WTC11 (cell line): ENCODE measurements at places on chromosomes 12 and 14. TPM values are rescaled to one million over a fixed set of nuclear protein-coding genes. Genes with fewer than 3 reads are reported as not detected.

The CSRNP2 gene
- total RNA-seq, result 33.7 to 36.1 TPM (median 34.2 TPM) in 3 replicates

The ESRRB gene
- 1.4 to 1.8 TPM (median 1.6 TPM) in 3 replicates for total RNA-seq

The TCL1B gene
- 5.7 to 7.2 TPM (median 7.0 TPM) in 3 replicates for total RNA-seq

The KCNJ8 gene
- total RNA-seq, result 1.1 to 1.9 TPM (median 1.4 TPM) in 3 replicates

The ATP5F1B gene
- total RNA-seq, result 971 to 1,064 TPM (median 1,005 TPM) in 3 replicates

The SLC2A14 gene
- 24.4 to 28.8 TPM (median 26.7 TPM) in 3 replicates for total RNA-seq

The VASH1 gene
- 7.2 to 10.9 TPM (median 10.5 TPM) in 3 replicates for total RNA-seq

The SMCO3 gene
- not detected in 3 replicates for total RNA-seq

The KRT82 gene
- not detected in 3 replicates for total RNA-seq

The OR4E2 gene
- not detected in 3 replicates for total RNA-seq

- DNase-seq, result no peak
These were observed 117.1 kb downstream of the KICS2 start for GRCh38 chr12:64105026-64105425.

- no peak for DNase-seq
These were observed 21.3 kb upstream of the BCDIN3D start for GRCh38 chr12:49863946-49864797.

- DNase-seq, result no peak
These were observed 12.4 kb upstream of the DPF3 start for GRCh38 chr14:72906316-72906715.

- no peak for DNase-seq
These were observed 3.0 kb downstream of the USP15 start for GRCh38 chr12:62263232-62263631.

- no peak for DNase-seq
These were observed 47.1 kb downstream of the PTPRQ start for GRCh38 chr12:80491166-80491565.

DNA sequence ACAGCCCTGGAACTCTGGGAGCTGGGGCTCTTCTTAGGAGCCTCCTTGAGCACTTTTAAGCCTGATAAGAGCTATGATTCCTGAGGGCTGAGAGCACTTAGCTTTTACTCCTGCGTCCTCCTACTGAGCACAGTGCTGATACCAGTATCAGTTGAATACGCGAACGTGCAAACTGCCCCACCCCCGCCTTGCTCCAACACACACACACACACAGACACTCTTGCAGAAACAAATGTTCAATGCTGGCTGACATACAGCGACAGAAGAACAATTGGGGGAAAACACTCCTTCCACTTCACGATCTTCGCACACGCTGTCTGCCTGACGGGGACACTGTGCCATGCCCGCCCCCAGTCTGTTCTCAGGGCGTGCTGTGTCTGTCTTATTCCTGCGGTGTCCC lies 57.2 kb upstream of the DLK1 start:
- DNase-seq, result no peak

GRCh38 chr12:65632131-65632855 lies 192.0 kb upstream of the HMGA2 start:
- no peak for DNase-seq

DNA sequence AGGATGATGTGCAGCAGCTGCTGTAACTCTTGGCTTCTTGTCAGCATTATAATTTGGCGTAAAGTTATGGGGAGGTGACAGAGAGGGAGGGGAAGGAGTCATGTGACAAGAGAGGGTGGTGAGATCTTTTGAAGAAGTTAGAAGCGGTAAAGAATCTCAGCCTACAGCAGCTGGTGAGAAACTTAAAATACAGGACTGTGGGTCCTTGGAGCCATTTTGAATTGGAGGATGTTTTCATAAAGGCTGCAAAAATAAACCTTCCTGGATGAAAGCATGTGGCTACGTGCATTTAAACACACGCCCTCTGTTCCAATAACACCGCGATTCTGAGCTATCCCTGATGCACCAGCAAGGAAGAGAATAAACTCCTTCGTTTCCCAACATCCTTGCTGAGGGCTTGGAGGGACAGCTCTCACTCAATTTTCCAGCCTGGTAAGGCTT lies 133.7 kb downstream of the TMEM30B start:
- no peak for DNase-seq

GRCh38 chr14:74543771-74544438 lies 50.3 kb downstream of the ISCA2 start:
- no peak for DNase-seq

DNA sequence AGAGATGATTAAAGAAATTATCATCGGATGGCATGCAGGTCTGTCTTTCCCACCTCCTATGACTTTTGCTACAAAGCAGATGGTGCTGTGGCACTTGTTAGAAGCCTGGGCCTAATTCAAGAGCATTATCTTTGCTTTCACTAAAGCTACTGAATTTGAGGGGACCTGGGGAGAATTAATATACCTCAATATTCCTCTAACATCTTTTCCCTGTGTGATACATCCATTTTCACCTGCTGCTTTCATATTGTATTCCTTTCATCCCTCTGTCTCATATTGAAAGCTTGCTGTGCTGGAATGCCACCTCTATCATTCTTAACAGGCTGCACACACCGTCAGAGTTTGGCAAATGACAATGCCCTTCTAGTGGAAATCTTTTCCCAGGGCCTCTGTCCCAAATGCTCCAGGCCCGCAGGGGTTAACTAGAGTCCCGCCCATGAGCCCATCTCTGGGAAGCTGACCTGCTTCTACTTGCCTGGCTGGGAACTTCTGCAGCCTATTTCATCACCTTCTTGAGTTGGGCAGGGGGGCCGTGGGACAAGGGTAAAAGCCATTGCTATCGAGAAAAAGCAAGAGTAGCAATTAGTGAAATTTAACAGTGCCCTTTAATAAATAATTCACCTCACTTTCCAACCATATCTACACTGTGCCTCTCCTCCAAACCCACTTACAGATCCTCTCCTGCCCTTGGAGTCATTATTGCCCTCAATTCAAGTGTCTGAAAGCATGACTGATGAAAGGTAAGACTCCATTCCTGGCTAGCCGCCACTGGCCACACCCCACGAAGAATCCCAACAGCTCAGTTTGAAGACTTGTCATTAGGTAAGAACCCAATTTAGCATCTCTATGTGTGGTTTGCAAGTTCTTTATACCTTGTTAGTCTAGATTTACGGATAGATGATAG lies 126.7 kb upstream of the BTG1 start:
- DNase-seq, result peak; percentile 31

- DNase-seq, result no peak
These were observed 34.5 kb upstream of the GPR132 start for GRCh38 chr14:105099778-105100177.

DNA sequence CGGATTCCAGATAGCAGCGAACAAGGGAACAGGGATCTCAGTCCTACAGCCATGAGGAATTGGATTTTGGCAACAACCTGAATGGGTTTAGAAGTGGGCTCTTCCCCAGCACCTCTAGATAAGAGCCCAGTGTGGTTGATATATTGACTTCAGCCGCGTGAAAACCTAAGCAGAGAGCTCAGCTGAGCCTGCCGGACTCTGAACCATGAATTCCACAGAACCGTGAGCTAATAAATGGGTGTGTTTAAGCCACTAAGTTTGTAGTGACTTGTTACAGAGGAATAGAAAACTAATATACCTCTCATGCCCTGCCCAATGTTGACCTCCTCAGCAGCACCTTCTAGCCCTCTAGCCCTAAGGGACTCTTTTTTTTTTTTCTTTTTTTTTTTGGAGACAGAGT lies 32.4 kb upstream of the TMED10 start:
- DNase-seq, result no peak

DNA sequence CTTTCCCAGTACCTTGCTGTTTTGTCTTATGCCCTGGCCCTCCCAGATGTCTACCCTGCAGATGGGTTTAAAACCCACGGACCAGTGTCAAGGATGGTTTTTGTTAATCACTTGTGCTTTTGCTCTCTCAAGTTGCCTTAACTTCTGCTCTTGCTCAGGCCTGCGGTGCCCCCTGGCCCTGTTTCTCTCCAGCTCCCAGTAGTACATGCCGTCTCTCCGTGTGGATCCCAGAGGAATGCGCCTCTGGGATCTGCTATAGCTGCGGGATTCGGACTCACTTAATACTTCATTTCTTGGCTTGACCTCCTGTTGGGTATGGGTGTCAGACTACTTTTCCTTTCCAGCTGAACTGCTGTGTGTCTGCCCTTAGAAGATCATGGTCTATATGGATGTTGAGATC lies 14.5 kb downstream of the PLEKHG3 start:
- peak; percentile 11 for DNase-seq

GRCh38 chr14:89534902-89535685 lies 118.1 kb upstream of the FOXN3 start:
- no peak for DNase-seq

- no peak for DNase-seq
These were observed 38.3 kb upstream of the TMTC2 start for GRCh38 chr12:82648259-82648909.

DNA sequence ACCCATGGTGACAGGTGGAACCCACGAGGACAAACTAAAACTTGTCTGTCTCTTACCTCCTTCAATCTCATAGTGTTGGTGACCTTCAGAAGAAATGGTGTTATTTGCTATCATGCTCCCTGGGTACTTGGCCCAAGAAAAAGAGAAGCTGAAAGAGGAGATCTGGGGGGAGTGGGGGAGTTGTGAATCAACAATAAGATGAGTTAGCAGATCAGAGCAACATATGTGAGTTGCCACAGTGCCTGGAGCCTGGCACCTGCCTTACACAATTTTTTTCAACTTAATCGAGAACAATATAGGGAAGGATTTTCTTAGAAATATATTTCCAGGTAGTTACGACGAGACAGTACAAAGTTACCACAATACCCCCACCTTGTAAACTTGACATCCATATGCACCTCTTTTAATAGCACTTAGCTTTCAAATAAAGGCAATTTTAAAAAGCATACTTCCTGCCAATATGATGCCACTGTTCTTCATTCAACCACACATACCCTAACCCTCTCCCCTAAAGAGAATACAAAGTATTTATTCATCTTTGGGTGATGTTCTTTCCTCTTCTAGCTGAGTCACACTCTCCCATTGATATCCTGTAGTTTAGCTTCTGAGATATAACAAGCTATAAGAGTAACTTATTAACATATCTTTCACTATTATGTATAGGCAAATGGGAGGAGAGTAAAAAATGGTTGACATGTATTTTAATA lies 424.1 kb upstream of the OR4E1 start:
- no peak for DNase-seq

DNA sequence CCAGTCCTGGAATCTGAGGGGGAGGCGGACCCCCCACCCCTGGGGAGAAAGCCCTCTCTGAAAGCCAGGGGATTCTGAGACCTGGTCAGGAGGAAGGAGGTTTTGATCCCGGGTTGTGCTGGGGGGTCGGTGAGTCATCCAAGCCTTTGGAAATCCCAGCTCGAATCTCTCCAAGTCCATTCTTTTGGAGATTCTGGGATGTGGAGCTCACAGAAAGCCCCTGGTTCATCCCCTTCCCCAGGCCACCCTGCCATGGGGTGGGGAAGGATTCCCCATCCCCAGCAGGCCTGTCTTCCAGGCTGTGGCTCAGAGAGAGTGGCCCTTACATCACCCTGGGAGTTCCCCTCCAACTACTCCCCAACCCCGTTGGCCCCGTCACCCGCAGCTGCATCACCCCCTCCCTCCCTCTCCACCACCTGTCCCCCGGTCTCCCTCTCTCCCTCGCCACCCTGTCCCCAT lies 14.3 kb downstream of the EXOC3L4 start:
- DNase-seq, result no peak

DNA sequence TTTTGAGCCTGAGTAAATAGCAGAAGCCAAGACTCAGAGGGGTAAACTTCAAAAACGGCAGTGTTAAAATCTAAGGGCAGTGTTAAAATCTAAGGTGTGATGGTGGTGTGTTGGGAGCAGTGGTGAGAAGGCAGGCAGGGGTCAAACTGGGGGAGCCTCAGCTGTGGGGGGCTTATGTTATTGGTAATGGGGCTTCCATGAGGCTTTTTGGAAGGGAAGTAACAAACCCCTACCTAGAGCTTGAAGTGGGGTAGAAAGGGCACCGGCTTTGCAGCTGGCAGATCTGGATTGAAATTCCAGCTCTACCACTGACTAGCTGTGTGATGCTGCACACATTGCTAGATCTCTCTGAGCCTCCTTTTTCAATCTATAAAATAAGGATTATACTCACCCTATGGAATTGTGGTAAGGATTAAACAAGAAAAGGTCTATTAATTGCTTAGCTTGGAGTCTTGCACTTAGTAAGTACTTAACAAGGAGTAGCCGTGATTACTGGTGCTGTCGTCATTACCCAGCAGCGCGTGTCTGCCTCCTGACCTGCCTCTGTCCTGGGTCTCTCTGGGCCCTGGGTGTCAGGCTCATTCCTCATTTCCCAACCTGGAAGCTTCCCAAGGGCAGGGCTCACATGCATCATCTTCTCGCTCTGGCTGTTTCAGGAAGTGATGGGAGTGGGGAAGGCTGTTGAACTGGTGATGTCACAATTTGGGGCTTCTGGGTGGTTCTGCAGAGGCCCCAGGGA lies 18.5 kb upstream of the KRT80 start:
- peak; percentile 6 for DNase-seq

GRCh38 chr14:55746558-55746957 lies 166.6 kb downstream of the KTN1 start:
- no peak for DNase-seq

DNA sequence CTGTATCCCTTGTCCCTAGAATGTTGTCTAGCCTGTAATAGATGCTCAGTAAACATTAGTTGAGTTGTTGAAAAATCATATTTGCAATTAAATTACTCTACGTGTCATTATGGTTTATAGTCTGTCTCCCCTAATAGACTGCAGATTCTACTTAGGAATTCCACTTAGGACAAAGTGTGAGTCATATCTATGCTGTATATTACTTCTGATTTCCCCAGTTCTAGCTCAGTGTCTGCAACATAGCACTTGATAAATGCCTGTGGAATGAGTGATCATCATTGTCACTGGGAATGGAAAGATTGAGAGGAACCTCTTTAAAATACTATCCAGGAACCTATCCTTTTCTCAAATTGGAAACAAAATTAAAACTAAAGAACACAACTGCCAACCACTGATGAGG lies 99.3 kb downstream of the TBX5 start:
- DNase-seq, result no peak
